ENCODE measurements at places on chromosomes 6 and 20.

DNA sequence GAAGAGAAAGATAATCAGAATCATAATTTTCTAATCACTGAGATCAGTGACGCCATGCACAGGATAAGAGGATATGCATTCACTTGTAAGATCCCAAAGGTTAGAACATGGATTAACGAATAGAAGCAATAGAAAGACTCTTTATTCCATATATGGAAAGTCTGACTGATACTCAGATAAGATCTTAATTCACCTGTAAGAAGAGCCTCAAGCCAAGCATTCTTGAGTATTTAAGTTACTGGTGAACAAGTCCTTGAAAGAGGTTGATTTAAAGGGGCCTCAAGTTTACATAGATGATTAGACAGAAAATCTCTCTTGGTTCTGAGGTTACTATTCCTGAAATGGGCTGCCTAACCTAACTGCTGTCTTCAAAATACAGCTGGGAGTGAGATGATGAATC is 53.8 kb upstream of the MTRF1L start:
- DNase-seq: no peak

DNA sequence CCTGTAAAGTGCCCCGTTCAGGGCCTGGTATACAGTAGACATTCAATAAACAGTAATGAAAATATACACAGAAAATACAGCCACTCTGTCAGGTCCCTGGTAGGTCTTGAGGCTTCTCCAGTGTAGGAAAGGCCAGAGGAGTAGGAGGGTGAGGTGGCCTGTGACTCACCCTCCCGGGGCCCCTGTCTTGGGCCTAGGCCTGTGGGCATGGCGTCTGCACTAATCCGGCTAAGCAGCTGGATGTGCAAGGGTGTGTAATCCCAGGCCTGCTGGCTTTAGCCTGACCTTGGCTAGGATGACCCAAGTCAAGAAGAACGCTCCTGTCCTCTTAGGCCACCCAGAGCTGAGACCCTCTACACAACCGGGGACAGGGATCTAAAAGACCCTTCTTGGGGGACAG is 84.9 kb downstream of the KCNB1 start:
- no peak for DNase-seq

GRCh38 chr20:21739161-21739560 is 33.7 kb downstream of the PAX1 start:
- DNase-seq: no peak

GRCh38 chr6:75114806-75115205 is 91.0 kb downstream of the COL12A1 start:
- peak; percentile 11 for DNase-seq

- DNase-seq: peak; percentile 8
Observed at GRCh38 chr6:156557251-156557910, 219.8 kb upstream of the ARID1B start.

DNA sequence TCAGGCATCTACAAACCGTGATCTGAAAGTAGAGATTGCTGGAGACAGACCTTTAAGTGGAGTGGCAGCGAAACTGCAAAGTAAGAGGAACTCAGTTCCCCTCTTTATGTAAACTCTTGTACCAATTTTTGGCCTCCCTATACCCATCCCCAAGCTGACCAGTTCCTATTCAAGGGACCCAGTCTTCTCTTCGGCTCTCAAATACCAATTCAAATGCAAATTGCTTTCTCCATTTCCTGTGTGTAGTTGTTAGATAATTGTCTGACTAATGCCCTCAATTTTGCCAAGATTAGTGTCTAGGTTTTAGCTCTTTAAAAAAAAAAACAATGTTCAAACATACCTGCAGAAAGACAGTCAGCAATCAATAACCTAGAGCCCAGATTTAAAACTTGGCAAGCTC is 150.9 kb downstream of the EYA4 start:
- DNase-seq: no peak

- DNase-seq: no peak
Observed at GRCh38 chr6:16741112-16742016, 19.9 kb downstream of the ATXN1 start.

DNA sequence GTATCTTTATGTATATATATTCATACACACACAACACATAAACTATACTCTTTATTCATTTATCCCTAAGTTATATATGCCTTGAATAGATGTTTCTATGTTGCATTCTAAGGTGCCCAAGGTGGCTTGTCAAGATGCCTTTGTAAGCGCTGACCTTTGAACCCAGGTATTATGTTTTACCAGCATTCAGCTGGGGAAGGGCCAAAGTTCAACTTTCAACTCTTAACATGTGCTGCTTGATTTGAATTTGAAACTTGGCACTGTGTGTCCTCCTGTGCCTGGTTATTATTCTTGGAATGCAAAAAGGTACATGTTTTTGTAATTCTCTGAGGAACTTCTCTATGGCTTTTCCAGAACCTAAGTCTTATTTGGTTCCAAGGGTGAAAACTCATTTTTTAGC is 146.5 kb downstream of the EDN1 start:
- peak; percentile 36 for DNase-seq

- DNase-seq: no peak
Observed at GRCh38 chr6:88262332-88262731, 96.2 kb upstream of the CNR1 start.

DNA sequence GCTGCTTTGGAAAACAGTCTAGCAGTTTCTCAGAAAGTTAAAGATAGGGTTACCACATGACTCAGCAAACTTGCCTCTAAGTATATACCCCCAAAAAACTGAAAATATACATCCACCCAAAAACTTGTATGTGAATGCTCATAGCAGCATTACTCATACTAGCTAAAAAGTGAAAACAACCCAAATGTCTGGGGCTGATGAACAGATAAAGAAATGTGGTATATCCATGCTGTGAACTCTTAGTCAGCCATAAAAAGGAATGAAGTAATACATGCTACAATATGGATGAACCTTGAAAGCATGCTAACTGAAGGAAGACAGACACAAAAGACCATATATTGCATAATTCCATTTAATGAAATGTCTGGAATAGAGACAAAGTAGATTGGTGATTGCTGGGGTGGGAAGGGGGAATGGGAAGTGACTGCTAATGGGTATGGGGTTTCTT is 79.9 kb upstream of the GLP1R start:
- DNase-seq: no peak

GRCh38 chr6:40350747-40351217 is 236.4 kb downstream of the LRFN2 start:
- no peak for DNase-seq

DNA sequence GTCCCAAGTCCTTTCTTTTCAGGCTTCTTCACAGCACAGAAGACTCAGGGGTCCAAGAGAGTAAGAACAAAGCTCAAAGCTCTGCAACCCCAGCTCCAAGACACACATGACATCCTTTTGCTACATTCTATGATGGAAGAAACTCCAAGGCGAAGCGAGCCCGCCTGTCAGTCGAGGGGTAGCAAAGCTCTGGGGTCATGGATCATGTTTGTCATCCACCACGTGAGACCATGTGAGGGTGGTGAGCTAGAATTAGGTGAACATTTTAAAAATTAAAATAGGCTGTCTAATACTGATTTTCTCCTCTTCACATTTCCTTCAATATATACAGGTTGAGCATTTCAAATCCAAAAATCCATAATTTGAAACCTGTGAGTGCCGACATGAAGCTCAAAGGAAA is 189.6 kb downstream of the TTLL2 start:
- DNase-seq: no peak

DNA sequence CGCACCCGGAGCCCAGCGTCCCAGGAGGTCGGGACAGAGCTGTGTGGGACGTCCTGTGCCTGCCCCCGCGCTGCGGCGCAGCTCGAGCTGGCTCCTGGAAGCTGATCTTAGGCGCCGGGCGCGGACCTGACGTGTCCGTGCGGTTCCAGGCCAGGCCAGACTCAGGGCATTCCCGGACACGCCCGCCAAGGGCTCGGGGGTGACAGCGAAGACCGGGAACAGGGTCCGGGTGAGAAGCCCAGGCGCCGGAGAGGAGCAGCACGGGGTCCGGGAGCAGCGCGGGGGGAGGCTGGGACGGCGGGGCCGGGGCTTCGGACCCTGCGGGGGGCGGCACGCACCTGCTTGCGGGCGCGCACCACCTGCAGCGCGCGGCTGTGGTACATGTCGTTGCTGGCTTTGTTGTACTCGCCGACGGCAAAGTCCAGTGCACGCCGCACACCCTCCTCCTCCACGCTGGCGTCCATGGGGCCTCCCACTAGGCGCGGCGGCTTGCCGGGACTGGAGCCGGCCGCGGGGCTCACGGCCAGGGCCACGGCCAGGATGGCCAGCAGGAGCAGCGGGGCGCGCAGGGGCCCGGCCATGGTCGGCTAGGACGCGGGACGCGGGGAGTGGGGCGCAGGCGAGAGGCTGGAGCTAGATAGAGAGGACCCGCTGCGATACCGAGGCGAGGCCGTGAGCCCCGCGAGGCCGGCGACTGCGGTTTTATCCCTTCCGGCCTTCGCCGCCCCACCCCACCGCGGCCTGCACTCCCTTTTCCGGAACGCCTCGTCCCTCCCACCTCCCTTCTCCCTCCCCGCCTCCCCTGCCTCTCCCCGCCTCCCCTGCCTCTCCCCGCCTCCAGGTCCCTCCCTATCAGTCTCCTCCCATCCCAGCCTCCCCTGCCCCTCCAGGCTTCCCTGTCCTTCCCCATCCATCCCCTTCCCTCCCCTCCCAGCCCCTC is at the start of gene CST3:
Gene CST3, minus strand, starts transcription at position 674 of the 940 bp plus-strand sequence. Its CDS starts 93 bp downstream, at position 581.
- peak; percentile 89 for DNase-seq

GRCh38 chr6:130713144-130713543 is 114.1 kb upstream of the SMLR1 start:
- DNase-seq: no peak

- peak; percentile 25 for DNase-seq
Observed at GRCh38 chr6:139539852-139540251, 165.4 kb upstream of the CITED2 start.

DNA sequence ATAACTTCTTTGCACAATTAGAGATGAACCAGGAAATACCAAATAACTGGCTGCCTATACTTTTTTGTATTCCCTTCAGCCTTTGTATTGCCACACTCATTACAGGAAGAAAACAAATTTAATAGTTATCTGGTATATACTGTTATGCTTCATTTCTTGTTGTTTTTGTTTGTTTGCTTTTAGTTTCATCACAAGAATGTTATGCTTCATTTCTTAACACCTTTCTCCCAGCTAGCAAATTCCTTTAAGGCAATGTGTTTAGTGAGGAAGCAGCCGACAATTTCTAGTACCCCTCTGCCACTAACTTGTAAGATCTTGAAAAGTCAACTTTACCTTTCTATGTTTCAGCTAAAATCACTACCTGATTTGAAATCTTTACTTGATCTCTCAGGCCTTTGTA is 1.4 kb downstream of the NCOA6 start:
- no peak for DNase-seq

DNA sequence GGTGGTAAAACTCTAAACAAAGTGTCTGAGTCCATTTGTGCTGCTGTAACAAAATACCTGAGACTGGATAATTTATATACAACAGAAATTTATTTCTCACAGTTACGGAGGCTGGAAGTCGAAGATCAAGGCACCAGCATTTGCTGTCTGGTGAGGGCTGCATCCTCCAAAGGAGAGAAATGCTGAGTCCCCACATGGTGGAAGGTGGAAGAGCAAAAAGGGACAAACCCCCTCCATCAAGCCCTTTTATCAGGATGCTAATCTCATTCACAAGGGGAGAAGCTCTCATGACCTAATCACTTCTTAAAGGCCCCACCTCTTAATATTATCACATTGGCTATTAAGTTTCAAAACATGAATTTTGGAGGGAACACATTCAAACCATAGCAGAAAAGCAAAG is 55.9 kb upstream of the SYNJ2 start:
- no peak for DNase-seq

GRCh38 chr6:64054861-64055260 is 419.3 kb downstream of the PHF3 start:
- no peak for DNase-seq

- DNase-seq: no peak
Observed at GRCh38 chr20:57409316-57409671, 18.1 kb downstream of the RBM38 start.

DNA sequence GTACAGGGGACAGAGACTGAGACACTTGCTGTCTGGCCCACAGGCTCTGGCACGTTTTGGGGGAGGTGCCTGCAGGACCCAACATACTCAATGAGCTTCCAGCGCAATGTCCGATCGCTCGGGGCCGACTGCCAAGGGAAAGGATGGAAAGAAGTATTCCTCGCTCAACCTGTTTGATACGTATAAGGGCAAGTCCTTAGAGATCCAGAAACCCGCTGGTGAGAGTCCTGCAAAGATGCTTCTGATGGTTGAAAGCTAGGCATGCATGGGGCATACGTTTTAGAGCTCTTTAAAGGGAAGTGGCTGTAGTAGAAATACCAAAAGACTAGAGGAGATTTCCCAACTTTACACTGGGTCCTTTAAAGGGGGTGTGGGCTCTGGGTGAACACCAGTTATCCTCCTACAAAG is 2.2 kb downstream of the PRRC2A start:
- no peak for DNase-seq

- DNase-seq: no peak
Observed at GRCh38 chr6:21722510-21722909, 129.0 kb downstream of the SOX4 start.

- DNase-seq: no peak
Observed at GRCh38 chr6:137845460-137845859, 21.6 kb upstream of the TNFAIP3 start.

GRCh38 chr6:118659513-118660217 is 8.3 kb upstream of the CEP85L start:
- no peak for DNase-seq

GRCh38 chr6:169420912-169421543 is 167.4 kb upstream of the THBS2 start:
- DNase-seq: no peak

- DNase-seq: peak; percentile 26
Observed at GRCh38 chr6:12150812-12151432, 138.8 kb downstream of the HIVEP1 start.

DNA sequence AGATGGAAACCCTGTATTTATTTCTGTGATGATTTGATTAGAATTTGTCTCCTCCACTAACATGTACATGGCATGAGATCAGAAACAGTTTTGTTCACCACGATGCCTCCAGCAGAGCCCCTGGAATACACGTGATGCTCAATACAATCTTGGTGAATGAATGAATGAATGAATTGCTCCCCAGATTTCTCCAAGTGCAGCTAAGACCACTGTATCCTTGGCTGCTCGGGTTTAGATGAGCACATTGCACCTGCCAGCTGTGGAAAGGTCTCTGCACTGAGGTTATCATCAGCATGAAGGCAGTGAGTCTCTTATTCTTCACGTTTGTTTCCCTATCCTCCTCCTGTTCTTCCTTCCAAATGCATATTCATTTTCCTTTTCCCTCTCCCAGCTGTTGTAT is 17.9 kb downstream of the CASS4 start:
- no peak for DNase-seq

GRCh38 chr20:40868551-40869217 is 159.9 kb upstream of the TOP1 start:
- DNase-seq: peak; percentile 44

- no peak for DNase-seq
Observed at GRCh38 chr6:111738631-111739030, 133.0 kb upstream of the TRAF3IP2 start.

GRCh38 chr20:7772371-7772770 is 167.9 kb downstream of the HAO1 start:
- DNase-seq: no peak
